ENCODE measurements at places on chromosomes 1 and 21.

DNA sequence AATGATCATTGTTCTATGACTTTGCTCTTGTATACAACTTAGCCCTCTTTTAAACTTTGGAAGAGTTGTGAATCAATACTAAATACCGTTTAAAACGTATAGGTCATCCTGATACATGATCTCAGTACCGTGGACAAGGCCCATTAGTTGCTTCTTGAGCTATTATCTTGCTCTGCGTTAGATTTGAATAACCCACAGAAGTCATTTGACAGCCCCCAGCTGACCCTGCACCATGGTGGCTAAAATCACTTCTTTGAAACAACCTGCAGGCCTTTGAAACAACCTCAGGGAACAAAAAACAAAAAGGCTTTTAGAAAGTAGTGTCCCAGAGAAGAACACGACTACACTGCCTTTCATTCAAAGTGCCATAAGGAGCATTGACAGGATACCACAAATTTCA is 473.0 kb upstream of the ADGRL2 start:
- DNase-seq: peak; percentile 56

- no peak for DNase-seq
Measured at GRCh38 chr1:23591460-23592208, 32.3 kb upstream of the ID3 start.

- no peak for DNase-seq
Measured at GRCh38 chr1:215529111-215529510, 38.0 kb upstream of the KCTD3 start.

GRCh38 chr1:224447251-224447650 is 12.7 kb upstream of the WDR26 start:
- DNase-seq: no peak

- no peak for DNase-seq
Measured at GRCh38 chr1:213019450-213019849, 3.8 kb upstream of the ANGEL2 start.

DNA sequence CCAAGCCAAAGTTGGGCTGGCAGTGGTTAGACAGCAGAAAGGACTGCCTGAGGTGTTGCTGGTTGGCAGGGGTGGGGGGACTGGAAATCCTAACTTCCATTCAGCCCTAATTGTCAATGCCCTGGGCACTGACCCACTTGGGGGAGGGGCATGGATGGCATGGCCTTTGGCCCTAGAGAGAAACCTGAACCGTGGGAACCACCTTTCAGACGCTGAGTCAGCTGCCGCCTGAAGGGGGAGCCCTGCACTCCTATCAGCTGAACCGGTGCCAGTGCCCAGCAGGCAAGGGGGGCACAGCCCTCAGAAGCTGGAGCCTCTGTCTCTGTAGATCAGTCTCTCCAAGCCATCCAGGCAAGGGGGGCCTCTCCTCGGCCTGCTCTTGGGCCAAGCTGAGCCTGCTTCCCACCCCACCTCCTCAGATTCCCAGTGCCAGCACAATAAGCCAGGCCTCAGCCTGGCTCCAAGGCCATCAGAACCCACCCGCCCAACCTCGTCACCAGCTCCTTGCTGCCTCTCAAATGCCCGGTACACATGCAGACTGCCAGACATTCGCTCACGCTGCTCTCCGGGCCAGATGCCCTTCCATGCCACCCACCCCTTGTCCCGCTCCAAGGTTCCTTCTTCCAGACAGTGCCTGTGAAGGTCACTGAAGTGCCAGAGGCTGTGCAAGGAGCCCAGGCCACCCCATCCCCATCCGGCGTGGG is 11.6 kb downstream of the TINAGL1 start:
- DNase-seq: peak; percentile 61

Data from SK-MEL-5 (cell line).